ENCODE measurements at places on chromosomes 3 and 15.

DNA sequence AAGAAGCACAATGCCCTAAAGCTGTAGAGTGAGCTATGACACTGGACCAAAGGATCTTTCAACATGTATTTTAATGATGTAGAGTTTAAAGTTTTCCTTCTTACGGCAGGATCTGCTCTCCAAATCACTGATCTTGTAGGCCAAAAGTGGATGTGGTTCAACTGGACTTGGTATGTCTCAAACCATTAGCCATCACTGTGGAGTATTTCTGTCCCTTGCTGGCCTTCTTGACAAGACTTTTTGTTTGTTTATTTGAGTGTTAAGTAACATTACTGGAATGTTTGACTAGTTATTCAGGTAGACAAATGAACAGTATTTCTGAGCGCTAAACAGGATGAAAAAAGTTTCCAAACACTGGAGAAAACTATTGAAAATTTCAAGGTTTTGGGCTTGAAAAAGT is 472.7 kb upstream of the CFAP20DC start:
- no peak for DNase-seq

DNA sequence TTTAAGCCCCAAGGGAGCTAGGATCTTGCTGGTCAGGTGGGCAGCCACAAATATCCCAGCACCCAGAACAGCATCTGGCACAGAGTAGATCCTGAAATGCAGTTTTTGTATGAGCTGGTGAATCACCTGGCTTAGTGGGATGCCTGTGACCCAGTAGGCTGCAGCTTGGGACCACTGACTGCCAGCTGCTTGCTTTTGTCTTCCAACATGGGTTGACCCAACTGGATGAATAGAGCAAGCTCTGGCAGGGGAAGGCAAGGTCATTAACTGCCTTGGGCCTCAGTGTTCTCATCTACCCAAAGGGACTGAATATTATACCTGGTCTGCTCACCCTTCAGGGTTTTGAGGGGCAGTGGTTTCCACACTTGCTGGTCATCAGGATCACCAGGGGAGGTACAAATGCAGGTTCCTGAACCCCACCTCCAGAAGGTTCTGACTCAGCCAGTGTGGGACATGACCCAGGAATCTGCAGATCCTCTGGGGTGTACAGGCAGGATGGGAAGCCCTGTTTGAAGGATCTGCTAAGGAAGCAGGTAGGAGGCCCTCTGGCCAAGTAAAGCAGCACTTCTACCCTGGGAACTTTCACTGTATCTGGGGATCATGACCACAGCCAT is 55.4 kb downstream of the ITGA11 start:
- no peak for DNase-seq

- no peak for DNase-seq
These were observed 30.6 kb upstream of the GPR160 start for GRCh38 chr3:170007031-170007663.

DNA sequence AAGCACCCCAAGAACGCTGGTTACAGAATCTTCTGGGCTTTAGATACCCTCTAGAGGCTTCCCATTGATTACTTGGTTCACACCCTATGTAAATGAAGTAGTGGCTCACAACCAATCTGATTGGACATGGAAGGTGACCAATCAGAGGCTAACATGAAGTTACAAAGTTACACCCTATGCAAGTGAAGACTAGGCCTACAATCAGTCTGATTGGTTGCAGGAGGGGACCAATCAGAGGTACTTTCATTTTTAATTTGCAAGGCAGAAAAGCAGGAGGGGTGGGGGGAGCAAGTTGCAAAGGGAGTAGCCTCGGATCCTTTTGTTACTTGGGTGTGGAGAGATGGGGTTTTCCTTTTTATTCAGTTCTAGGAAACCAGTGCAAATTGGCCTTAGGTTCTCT is 11.1 kb upstream of the RTP2 start:
- DNase-seq = no peak

DNA sequence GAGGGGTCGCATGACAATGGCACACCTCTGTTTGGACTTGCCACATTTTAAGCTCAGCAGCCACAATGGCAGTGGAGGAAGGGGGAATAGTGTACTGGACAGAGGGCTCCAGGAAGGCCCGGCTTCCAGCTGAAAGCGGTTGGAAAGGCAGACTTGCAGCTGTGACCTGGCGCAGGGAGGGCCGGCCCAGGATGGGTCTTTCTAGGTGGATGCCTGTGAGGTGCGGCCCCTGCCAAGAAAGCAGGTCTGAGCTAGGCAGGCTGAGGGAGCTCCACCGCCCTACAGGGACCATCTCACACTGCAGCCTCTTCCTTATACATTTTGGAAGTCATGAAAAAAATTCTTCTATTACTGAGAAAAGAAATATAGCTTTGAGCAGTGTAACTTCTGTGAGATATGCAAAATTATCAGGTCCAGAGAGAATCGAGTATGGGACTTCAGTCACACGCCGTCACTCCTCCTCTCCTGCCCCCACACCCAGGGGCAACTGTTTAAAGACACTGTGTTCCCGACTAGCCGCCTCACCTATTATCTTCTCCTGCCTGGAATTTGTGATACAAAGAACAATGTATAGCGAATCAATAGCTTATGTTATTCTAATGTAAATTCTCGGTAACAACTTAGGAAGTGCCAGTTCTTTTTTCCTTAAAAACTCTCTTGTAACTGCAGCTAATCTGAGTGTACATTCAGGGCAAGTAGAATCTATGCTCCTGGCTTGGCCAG is 331.0 kb downstream of the OCA2 start:
- DNase-seq = no peak

DNA sequence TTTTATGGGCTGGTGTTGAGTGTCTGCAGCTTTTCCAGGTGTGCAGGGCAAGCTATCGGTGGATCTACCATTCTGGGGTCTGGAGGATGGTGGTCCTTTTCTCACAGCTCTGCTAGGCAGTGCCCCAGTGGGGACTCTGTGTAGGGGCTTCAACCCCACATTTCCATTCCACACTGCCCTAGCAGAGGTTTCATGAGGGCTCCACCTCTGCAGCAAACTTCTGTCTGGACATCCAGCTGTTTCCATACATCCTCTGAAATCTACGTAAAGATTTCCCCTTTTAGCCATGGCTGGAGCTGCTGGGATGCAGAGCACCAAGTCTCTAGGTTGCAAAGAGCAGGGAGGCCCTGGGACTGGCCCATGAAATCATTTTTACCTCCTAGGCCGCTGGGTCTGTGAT is 11.6 kb downstream of the RFX7 start:
- DNase-seq = no peak

- peak; percentile 81 for DNase-seq
These were observed 45.2 kb downstream of the TYRO3 start for GRCh38 chr15:41603941-41604911.

- no peak for DNase-seq
These were observed 86.2 kb downstream of the NPAP1 start for GRCh38 chr15:24761704-24762302.

DNA sequence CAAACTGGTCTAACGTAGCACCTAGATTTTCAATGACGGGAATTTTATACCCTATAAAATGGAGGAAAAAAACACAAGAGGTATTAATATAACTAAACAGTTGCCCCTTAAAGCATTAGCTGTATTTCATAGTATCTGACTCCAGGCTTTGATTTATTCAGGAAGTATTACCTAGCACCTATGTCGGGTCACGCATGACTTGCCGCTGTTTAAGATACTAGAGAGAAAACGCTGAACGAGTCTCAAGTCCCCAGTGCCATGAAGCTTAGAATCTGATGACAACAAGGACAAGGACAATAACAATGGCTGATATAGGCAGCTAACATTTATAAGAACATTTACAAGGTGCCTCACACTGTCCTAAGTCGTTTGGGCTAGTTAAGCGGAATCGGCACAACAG is 1.9 kb downstream of the SNRPA1 start:
- no peak for DNase-seq

- DNase-seq = no peak
These were observed 8.9 kb downstream of the CFAP20DC start for GRCh38 chr3:59040902-59041301.

DNA sequence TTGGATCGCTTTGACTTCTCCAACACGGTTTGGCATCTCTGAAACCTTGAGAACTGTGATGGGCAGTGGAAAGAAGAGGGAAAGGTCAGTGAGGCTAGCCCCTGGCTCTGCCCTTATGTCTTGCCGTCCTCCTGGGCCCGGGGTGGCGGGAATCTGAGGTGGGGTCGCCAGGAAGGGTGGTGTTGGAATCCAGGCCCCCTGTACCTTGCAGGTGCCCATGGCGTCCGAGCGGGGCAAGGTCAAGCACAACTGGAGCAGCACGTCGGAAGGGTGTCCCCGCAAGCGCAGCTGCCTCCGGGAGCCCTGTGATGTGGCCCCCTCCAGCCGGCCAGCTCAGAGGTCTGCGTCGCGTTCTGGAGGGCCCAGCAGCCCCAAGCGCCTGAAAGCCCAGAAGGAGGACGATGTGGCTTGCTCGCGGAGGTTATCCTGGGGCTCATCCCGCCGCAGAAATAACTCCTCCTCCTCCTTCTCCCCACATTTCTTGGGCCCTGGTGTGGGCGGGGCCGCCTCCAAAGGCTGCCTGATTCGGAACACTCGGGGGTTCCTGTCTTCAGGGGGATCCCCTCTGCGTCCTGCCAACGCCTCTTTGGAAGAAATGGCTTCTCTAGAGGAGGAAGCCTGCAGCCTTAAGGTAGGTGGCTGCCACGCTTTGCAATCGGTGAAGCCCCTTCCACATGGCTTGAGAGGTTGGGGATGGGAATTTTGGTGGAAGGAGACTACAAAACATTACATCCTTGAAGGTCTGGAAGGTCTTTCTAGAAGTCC is 907 bp downstream of the TATDN2 start:
- DNase-seq = no peak

DNA sequence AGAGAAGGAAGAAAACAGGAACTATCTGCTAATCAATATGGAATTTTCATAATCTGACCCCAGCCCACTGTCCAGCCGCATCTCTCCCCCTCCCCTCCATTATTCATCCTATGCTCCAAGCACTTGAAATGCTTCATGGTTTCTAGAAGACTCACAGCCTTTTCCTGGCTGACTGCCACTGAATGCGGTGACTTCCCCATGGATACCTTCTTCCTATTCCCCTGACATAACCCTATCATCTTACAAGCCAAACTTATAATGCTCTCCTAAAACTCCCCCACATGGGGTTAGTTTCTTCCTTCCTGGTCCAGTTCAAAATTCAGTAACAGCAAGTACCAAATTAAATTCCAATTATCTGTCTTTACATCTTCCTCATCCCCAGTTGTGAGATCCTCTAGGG is 31.2 kb upstream of the PTX3 start:
- DNase-seq = no peak

Measured in NCI-H1694 treated with DMSO at 0.1 percent for 48 hours (cell line).